ENCODE measurements at places on chromosomes 7 and 10.

DNA sequence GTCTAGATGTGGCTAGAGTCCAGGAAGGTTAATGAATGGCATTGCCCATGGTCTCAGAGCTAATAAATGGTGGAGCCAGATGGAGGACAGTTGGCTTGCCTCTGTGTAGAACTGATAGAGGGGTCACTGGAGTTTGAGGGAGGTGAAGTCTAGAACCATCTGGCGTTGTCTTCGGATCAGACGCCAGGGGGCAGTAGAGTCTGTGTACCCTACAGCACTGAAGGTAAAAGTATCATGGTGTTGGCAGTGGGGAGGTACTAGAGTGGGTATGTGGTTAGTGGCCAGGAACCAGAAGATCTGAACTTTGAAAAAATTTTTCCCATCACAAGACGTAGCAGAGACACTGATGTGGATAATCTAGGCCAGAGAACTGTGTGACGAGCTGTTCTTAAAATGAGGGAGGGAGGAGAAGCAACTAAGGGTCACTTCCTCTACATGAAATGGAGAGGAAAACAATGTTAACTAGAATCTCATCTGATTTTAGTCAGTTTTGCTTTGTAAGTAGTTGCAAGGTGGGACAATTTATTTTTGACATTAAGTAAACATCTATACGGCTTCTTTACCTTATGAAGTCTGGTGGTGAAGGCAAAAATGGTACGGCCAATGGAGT, 227.9 kb upstream of the PRSS58 start:
- no peak for DNase-seq

DNA sequence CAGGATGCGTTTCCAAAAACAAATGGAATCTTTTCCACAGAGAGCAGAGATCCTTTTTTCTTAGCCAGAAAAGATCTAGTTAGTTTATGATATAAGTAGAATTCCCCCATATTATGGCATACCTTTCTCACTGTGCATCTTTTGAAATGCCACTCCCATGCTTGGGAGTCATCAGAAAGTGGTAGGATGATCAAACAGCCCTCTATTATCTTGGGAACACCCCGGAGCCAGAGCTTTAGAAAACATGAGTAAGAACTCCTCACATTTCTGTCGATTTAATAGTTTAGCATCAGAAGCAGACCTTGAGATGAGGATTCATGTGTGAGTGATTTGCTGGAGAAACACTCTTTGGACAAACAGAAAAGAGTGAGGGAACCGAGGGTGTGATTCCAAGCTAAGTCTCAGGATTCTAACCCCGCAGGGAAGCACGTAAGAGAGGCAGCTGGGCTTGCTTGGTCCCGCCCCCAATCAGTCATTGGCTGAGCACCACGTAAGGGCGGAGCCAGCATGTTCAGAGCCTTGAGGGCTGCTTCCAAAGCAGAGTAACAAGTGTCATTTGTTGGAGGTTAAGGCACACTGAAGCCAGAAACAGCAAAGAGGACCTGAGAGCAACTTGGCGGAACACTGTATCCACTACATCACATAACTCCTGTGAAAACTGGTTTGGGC, 43.7 kb upstream of the NXPH1 start:
- no peak for DNase-seq

GRCh38 chr10:15754937-15755336, 35.2 kb upstream of the ITGA8 start:
- no peak for DNase-seq

DNA sequence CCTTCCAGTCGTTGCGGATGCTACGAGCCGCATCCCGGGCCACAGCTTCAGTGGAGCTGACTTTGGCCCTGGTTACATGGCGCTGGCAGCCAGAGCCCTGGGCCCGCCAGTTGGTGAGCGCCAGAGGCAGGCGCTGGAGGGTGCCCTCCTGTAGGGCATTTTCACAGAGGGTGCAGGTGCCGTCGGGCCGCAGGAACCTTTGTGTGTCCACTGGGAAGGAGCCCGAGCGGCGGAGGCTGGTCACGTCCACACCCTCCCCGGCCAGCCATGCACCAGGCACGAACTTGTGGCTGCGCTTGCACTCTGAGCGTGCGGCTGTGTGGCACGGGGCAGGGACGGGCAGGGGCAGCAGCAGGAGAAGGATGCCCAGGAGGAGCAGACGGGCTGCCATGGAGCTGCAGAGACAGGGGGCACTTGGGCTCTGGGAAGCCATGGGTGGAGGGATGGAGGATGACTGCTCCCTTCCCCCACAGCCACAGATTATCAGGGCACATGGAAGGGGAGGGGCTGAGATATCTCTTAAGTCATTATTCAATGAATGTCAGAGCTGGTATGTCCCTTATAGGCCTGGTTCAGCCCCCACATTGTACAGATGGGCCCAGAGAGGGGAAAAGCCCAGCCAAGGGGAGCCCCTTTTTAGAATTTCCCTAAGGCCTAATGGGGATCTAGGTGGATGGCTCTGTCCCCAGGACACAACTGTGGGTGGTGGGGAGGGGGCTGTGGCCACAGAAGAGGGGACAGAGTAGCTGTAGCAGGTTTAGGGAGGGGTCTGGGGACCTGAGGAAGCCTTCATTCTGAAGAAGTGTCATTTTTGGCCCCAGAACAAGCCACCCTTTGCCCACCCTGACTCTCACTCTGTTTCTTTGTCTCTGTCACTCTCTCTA, 1.8 kb downstream of the PRF1 start:
- no peak for DNase-seq

GRCh38 chr7:79465551-79465950, 12.1 kb upstream of the MAGI2 start:
- DNase-seq = no peak

DNA sequence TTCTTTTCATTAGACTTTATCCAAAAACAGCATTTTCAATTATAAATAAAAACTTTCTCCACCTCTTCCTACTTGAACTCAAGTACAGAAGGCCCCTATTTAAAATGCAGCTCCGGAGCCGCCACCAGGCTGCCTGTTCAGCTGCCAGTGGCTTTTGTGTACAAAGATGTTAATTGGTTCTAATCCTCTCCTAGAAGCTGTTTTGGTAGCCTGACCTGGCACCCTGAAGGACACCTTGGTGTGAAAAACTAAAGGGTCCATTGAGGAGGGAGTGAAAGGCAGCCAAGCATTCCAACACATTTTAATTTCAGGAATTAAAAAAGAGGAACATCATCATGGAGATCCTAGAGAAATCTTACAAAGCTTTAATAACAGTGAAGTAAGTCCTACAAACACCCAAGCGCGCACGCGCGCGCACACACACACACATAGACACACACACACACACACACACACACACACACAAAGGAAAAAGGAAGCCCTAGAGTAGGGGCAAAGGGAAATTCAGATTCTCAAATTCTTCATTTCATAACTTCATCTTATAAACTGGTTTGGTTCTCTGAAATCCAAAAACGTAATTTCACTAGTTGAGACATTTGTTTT, 41.4 kb downstream of the VAX1 start:
- DNase-seq = no peak

DNA sequence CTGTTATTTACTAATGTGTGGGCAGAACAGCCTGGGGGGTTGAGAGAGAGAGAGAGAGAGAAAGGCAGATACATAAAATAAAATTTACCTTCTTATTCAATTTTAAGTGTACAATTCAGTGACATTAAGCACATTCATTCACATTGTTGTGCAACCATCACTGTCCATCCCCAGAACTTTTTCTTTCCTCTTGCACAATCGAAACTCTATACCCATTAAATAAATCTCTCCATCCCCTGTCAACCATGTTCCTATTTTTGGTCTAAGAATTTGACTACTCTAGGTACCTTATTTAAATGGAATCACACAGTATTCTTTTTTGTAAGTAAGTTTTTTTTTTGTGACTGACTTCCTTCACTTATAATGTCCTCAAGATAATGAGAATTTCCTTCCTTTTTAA, 181.6 kb downstream of the SND1 start:
- no peak for DNase-seq

- no peak for DNase-seq
Measured at GRCh38 chr7:46835556-46835955, 746.4 kb downstream of the TNS3 start.

DNA sequence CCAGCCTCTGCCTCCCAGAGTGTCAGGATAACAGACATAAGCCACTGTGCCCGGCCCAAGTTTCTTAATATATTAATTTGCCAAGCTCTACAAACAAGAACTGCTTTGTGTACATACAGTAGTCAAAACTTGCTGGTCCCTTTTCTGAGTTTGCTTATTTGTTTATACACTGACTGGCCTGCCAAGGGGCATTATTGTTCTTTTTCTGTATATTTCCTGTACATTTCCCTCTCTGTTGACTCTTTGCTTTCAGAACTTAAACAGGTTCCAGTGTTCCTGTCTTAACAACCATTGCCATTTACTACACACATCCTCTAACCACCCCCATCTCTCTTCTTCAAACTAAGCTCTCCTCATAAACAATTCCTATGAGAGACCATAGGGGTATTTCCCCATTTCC, 61.5 kb upstream of the RPA3 start:
- DNase-seq = no peak

DNA sequence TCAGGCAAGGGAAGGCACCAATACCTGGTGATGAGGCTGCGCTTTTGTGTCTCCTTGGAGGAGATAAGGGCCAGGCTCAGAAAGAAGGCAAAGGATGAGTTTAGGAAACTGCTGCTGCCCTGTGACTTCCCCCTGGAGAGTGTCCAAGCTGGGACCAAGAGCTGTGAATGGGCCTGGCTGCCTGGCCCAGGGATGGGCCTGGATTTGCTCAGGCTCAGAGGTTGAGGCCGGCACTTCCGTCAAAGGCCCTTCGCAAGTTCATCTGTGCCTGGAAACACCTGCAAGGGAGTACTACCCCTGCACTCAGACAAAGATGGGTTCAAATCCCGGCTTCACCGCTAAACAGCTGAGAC, 50.5 kb upstream of the NANOS1 start:
- DNase-seq = no peak

- no peak for DNase-seq
Measured at GRCh38 chr7:42570944-42571343, 333.9 kb upstream of the GLI3 start.

- DNase-seq = no peak
Measured at GRCh38 chr7:47371733-47372368, 210.1 kb downstream of the TNS3 start.

GRCh38 chr10:22103701-22104470, 100.4 kb upstream of the DNAJC1 start:
- DNase-seq = no peak

DNA sequence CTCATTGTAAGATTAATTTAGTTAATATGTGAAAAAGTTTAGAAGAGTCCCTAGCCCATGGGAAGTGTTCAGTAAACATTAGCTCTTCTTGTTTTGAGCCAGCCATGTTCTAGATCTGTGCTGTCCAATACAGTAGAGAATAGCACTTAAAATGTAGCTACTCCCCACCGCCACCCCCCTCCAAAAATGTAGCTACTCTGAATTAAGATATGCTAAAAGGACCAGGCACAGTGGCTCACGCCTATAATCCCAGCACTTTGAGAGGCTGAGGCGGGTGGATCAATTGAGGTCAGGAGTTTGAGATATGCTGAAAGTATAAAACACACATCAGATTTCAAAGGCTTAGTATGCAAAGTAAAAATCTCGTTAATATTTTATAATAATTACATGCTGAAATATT, 47.3 kb upstream of the MXI1 start:
- DNase-seq = no peak

GRCh38 chr10:80542652-80543318, 5.1 kb downstream of the SH2D4B start:
- no peak for DNase-seq

DNA sequence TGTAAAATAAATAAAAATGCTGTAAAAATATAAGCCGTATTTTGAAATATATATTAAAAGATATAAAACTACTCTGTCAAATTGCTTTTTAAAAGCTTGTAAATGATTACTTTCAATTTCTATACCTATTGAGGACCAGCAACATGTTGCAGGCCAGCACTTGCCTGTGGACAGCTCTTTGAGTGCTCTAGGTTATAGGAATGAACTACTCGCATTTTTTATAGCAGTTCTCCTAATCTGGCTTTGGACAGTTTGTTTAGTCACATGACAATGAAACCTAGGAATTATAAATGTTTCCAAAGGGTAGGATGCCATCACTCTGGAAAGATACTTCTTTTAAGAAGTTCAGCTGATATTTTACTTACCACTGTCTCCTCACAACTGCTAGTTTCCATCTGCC, 117.7 kb upstream of the PTPRZ1 start:
- DNase-seq = no peak

DNA sequence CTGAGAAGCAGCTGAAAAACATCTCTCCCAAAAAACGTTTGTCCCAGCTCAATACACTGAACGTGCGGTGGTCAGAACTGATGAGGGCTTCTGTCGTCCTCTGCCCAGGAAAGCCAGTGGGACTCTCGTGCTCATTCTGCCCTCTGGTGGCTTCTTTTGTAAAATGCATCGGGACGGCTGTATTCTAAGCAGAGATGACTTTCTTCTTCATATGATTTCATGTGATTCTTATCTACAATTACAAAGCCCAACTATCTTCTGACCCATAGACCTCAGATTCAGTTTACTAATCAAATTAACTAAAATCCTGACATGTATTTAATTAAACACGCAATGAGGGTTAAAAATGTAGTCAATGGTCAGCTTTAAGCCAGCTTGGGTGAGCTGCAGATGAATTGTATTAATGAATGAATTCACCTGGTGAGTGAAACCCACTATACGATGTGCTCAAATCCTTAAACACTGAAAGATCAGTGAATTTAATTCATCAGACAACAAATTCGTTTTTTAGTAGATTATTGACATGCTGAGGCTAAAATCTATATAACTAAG, 117.6 kb upstream of the FAM204A start:
- DNase-seq = peak; percentile 23

DNA sequence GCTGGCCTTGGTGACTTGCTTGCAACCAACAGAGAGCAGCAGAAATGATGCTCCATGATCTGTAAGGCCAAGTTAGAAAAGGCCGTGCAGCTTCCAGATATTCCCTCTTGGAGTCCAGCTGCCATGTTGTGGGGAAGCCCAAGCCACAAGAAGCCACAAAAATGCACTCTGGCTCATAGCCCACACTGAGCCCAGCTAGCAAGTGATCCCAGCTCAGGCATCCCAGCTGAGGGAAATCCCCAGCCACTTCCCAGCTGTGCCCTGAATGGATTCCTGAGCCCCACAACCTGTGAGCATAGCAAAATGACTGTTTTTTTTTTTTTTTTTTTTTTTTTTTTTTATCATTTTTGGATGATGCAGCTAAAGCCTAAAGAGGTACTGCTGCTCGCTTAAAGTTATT, 11.1 kb upstream of the SDK1 start:
- DNase-seq = no peak

DNA sequence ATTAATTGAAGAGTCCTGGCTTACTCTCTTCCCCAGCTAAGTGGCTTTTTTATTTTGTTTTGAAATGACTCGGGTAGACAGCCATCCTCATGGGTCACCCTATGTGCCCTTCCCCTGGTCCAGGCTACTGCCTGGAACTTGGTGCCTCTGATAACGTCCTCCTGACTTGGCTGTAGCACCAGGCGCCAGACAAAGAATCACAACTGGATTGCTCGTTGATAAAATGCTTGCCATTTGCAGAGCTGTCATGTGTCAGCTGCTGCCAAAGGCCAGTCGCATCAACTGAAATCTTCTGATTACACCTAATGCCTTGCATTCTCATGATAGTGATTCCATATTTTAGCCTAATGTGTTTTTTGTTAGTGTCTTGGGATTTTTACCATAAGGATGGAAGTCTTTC, 27.4 kb upstream of the ABLIM1 start:
- no peak for DNase-seq

GRCh38 chr7:93172683-93173082, 24.5 kb upstream of the SAMD9L start:
- no peak for DNase-seq

GRCh38 chr10:128854204-128854603, 612.8 kb upstream of the MGMT start:
- DNase-seq = no peak
